Vagina (tissue), 2 donors: ENCODE measurements at places on chromosomes 12 and 14.

DNA sequence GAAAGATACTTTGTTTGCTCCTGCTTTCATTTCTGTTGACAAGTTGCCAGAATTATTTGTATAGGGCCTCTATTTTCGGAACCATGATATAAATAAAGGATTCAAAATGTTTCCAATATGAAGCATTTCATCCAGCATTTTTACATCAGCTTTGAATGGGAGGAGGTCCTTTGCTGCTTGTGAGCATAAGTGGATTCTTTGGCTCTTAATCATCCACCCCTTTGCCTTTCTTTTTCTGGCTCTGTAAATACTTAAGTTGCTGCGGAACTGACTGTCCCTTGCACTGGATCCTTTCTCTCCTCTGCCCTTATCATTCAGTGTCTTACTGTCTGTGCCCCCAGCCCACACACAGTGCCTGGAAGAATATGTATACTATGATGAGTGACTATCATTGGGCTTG is 357.3 kb upstream of the RGS6 start:
- DNase-seq, result no peak

- no peak for DNase-seq
Measured at GRCh38 chr12:130078852-130079251, 83.4 kb upstream of the FZD10 start.

- DNase-seq, result no peak
Measured at GRCh38 chr12:75706786-75707605, 195.6 kb upstream of the KRR1 start.

DNA sequence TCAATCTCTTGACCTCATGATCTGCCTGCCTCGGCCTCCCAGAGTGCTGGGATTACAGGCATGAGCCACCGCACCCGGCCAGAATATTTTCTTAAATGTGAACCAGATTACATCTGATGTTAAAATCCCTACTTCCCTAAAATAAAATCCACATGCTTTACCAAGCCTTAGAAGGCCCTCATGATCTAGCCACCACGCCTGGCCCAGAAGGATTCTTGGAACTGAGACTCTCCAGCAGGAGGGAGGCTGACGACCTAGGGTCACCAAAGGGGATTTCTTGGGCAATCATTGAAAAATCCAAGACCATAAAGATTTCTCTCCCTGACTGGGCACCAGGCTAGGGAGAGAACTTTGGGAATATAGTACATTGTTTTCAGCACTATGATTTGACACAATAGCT is 25.2 kb upstream of the RASSF3 start:
- DNase-seq, result no peak

DNA sequence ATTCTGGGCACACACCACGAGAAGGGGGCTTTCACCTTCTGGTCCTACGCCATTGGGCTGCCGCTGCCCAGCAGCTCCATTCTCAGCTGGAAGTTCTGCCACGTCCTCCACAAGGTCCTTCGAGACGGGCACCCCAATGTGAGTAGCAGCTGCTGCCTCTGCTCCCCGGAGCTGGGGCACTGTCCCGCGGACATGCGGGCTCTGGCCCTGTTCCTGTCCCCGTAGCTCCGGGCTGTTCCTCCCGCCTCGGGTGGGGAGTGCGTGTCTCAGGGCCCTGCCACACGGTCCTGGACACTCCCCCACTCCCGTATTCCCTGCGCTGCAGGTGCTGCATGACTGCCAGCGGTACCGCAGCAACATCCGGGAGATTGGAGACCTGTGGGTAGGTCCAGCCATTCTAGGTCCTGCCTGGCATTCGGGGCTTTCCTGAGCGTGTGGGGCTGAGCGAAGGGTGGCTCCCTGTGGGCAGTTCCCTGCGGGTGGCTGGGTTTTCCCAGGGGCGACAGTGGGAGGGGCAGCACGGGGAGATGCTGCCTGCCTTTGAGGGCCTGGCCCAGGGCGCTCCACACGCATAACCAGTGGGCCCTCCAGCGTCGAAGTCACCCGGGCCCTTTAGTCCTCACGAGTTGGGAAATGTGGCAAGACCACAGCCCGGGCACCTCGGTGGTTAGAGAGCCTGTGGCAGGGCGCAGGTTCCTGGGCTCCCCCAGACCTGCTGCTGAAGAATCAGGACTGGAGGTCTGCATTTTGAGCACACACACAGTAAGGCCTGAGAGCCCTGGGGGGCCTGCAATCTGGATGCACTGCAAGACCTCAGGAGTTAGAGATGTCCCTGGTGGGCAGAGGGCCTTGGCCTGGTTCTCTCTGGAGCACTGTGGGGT is 13.5 kb downstream of the HIP1R start:
- no peak for DNase-seq

DNA sequence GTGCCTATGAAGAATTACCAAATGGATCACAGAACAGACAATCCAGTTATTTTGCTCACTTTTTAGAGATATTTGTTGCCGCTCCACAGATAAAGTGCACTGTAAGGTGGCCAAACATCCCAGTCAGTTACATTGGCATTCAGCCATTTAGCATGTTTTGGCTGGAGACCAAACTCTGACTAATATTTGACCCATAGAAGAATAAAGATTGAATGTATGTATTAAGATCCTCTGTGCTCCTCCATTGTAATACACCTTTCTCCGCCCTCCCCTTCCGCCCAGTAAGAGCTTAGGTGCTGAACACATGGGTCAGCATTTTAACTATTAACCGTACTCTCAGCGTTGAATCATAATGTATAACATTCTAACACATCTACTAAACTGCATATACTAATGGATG is 163.4 kb downstream of the ANO6 start:
- DNase-seq, result no peak

- DNase-seq, result no peak
Measured at GRCh38 chr14:89430391-89431236, 13.6 kb upstream of the FOXN3 start.

GRCh38 chr12:118375348-118375747 is 1.0 kb upstream of the SUDS3 start:
- DNase-seq, result no peak

DNA sequence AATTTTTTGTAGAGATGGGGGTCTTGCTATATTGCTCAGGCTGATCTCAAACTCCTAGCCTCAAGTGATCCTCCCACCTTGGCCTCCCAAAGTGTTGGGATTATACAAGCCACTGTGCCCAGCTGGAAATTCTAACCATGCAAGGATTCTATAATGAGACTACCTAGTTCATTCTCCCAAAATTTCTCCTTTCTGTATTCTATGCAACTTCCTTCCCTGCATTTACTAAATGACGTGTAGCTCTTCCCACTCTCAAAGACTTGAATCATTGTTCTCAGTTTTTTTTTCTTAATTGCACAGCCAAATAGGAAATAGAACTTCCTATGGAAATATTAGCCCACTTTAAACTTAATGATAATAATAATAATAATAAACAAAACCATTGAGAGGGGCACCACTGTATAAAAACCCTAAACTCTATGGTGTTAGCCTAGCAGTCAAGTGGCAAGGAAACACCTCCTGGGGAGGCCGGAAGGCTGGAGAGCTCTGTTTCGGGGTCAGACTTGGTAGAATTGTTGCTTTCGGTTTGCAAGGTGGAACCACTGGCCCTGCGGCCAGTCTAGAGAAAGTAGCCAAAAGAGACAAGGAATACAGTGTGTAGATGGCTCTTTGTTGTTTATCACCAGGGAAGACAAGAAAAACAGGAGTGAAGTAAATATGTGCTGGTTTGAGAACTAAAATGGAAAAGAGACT is 40.0 kb upstream of the TESC start:
- no peak for DNase-seq

GRCh38 chr12:95762123-95762785 is 28.3 kb downstream of the NTN4 start:
- DNase-seq, result no peak

- no peak for DNase-seq
Measured at GRCh38 chr14:70886421-70887206, 20.6 kb upstream of the PCNX1 start.

DNA sequence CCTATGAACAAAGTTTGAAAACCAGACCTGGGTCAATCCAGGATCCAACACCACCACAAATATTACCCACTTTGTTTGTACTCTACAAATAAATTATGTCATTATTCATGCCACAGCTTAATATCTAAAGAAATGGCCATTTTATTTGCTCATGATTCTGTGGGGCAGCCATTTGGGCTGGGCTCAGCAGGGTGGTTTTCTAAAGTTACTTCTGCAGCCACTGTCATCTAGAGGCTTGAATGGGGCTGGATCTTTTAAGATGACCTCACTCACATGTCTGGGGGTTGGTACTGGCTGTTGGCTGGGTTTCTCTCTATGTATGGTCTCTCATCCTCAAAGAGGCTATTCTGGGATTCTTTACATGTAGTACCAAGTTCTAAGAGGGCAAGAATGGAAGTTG is 96.2 kb downstream of the VCPKMT start:
- no peak for DNase-seq

- no peak for DNase-seq
Measured at GRCh38 chr12:116434155-116435011, 124.8 kb upstream of the MAP1LC3B2 start.
